ENCODE measurements at places on chromosomes 2 and 18.

DNA sequence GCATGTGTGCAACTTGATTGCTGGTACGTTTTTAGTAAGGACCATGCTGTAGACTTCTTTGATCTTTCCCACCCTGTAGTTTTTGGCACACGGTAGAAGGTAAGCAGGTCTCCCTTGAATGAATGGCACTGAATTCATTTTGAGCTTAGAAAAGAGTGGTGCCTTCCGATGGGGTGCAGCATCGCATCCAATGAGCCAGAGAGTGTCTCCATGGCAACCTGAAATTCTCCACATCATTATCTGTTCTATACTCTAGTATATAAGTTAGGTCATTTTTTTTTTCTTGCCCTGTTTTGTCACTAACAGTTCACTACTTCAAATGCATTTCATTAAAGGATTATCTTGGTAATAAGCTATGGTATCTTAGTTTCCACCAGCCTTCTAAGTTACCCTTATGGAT, 81.2 kb upstream of the REV1 start:
- no peak for DNase-seq

DNA sequence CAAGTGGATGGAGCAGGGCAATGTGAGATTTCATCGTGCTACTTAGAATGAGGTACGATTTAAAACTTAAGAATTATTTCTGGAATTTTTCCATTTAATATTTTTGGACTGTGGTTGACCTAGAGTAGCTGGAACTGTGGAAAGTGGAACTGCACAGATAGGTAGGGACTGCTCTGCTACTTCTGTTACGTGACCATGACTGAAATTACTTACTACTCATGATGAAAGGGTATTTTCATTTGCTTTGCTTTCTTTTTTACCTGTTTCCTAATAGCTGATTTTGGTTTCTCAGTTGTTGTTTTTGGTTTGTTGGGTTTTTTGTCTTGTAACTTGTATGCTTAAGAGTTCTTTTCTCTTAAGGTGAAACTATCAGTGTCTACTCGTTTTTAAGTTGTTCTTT, 11.4 kb downstream of the UBE2E3 start:
- DNase-seq, result no peak

DNA sequence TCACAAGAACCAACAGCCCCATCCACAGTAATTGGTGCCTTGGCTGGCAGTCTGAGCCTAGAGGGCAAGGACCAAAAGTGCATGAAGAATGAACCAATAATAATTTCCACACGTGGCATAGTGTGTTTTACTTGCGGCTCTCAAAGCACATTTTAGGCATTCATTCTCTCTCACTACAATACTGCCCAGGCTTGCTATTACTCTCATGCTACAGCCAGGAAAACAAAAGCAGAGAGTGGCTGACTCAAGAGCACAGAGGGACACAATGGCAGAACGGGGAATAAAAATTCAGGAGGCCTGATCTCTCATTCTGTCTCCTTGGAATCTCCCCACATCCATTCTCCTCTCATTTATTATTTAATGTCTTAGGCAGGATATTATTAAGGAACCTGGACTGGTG, 57.0 kb upstream of the NOL4 start:
- DNase-seq, result no peak

DNA sequence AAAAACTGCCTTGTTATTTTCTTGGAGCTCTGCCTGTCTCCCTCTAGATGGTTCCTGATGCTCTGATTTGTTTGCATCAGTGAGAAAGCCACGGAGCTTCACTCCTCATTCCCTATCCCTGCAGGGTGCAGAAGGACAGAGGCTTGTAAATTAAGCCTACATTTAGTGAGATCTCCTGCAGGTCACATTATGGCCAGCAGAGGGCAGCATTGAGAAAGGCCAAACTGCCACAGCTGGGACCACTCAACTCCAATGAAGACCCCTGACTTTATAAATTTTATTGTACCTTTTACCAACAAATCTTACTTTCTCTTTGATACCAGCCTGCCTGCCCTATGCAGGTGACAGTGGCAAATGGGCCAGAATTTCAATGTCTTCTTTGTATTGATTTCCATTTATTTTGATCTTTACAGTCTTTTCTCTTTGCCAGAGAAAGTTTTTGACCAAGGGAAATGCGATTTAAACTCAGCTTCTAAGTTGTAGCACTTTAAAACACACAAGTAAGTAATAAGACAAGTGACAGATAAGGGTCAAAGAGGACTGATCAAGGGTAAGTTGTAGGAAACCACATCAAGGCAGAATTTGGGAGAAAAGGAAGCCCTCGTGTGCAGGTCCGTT, 1029.1 kb upstream of the KLHL29 start:
- DNase-seq, result peak; percentile 54

GRCh38 chr2:221454459-221455105, 117.5 kb downstream of the EPHA4 start:
- DNase-seq, result no peak

DNA sequence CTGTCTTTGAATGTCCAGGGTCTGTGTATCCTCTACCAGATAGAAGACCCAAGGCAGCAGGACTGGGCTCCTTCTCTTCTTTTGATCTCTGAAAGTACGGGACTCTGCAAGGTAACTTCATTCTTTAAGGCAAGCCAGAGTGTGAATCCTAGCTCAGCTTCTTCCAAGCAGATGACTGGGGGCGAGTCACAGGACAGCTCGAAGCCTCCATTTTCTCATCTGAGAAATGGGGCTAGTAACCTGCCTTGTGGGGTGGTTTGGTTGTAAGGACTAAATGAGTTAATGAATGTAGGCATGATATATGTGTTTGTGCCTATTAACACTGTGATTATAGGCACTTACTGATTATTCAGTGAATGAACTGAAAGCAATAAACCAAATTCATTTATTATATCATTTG, 46.7 kb downstream of the DGKD start:
- no peak for DNase-seq

- no peak for DNase-seq
Observed at GRCh38 chr2:165634282-165634681, 159.8 kb downstream of the GALNT3 start.

DNA sequence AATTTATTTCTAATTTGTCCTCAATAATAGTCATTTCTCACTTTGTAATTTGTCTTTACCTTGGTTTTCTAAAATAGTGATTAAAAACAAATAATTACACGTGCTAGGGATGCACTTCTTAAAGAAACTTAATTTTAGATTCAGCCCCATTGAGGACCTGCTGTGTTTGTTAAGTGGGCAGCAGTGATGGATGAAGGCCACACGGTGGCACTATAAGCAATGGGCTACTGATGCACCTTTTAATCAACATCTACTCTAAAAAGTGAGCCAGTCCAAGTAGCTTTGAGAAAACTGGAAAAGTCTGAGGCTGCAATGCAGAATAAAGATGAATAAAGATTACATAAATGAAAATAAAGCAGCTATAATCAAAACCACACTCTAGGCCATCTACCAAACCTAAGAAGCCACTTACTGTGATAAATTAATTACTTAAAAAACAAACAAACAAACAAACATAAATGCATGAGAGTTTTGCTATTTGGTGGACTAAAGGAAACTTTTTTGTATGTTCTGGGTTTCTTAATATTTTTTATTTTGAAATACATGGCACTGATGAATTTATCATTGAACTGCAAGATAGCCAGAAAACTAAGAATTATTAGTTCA, 89.3 kb downstream of the PDE11A start:
- DNase-seq, result no peak

DNA sequence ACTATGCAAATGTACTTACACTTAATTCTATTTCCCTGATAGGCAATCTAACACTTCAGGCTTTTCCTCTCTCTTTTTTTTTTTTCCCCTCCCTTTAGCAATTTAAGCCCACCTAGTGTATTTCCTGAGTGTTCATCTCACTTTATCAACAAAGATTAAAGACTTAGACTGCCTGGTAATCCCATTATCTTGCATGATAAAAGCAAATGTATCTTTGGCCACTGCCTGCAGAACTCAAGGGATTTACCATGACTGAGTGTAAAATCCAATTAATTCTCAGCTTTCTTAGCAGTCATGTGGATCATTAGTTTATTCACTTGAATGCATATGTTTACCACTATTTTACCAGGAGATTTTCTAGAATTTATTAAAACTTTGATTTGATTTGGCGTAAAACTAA, 1102.2 kb upstream of the GYPC start:
- no peak for DNase-seq

GRCh38 chr2:32741575-32741974, 113.7 kb downstream of the TTC27 start:
- no peak for DNase-seq

DNA sequence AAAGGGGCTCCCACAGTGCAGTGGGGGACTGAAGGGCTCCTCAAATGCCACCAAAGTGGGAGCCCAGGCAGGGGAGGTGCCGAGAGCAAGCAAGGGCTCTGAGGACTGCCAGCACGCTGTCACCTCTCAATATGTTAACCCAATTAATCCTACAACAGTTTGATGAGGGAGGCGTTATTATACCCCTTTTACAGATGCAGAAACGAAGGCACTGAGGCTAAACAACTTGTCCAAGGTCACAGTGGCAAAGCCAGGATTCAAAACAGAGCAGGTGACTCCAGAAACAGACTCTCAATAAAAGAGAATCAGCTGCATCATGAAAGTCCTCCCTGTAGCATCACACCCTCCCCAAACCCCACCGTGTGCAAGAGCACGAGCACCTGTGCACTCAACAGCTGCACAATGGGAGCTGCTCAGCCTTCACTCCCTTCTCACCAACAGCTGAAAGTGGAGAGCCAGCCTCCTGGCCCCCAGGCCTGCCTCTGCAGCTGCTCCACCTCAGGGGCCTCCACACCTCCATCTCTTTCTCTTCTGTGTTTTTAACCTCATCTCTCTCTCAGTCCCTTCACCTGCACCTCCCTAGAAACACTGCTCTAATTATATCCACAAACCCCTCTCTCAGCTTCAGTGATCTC, 8.1 kb downstream of the NPC1 start:
- DNase-seq, result no peak

DNA sequence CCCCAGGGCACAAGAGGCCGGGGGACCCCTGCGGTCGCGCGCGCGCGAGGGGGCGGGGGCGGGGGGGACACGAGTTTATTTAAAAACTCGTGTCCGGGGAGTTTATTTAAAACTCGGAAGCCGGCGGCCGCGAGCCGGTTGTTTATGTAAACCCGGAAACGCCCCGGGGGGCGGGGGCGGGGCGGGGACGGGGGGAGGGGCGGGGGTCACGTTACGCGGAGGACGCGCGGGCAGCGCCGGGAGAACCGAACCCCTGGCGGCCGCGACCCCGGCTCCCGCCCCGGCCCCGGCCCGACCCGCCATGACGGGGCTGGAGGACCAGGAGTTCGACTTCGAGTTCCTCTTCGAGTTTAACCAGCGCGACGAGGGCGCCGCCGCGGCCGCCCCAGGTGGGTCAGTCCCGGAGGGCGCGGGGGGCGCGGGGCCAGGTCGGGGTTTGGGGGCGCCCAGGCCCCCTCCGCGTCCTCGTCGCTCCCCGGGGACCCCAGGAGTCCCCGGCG, 4.4 kb downstream of the NFATC1 start:
- peak; percentile 75 for DNase-seq

GRCh38 chr2:67169417-67170140, 227.6 kb upstream of the ETAA1 start:
- no peak for DNase-seq

GRCh38 chr2:29519338-29519925, 402.0 kb downstream of the ALK start:
- no peak for DNase-seq

GRCh38 chr2:19731037-19731436, 170.7 kb downstream of the TTC32 start:
- no peak for DNase-seq

DNA sequence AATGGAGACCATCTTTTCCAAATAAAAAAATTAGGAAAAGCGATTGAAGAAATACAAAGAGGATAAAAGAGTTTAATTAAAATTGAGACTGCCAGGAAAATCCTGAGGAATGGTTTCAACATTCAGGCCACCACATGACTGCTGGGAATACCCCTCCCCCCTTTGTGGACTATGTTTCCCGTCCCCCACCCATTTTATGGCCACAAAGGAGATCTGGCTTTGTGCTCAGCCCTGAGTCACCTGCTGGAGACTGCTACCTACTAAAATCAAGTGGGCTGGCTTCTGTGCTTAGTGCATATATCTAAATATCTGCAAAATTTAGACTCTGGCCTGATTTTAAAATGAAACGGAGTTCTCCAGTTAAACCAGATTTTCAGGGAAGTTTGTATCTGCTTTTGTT, 10.1 kb downstream of the RND3 start:
- DNase-seq, result no peak

GRCh38 chr2:58045580-58046334, 849 bp upstream of the VRK2 start:
- DNase-seq, result peak; percentile 22

DNA sequence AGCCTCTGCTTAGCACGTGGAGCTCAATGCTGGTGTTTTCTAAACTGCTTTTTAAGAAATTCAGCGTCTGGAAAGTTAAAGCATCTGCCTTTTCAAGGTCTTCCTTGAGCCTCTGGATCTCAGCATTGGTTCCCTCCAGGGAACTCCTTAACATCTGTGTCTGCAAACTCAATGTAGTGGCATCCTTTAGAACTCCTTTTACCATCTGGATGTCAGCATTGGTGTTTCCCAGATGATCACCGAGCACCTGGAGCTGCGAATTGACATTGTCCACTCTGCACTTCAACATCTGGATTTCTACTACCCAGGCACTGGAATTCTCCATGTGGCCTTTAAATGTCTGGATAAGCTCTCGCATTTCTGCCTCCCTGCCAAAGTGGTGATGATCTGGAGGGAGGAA, 3.7 kb downstream of the CLEC4F start:
- DNase-seq, result no peak

GRCh38 chr18:58661423-58661822, 9.8 kb upstream of the MALT1 start:
- no peak for DNase-seq

GRCh38 chr2:66095820-66096345, 339.0 kb upstream of the MEIS1 start:
- DNase-seq, result no peak

- no peak for DNase-seq
Observed at GRCh38 chr2:172329774-172330671, 97.4 kb upstream of the ITGA6 start.

GRCh38 chr2:143499061-143499460, 369.8 kb downstream of the ARHGAP15 start:
- DNase-seq, result no peak

DNA sequence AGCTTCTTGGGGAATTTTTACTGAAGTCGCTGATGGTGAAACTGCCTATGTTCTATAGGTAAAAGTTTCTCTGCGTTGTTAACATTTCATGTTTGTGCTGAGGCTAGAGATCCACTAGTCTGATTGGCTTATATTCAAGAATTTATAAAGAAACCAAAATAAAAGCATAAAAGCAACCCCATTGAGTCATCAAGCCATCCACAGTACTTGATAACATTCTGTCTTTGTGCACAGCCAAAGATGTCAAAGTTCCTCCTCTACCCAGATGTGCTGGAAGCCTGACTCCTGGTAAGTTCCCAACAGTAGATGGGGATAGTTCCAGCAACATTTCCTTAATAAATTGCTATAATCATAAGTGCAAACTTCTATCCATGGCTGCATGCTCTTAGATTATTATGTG, 107.8 kb downstream of the TANC1 start:
- DNase-seq, result no peak

DNA sequence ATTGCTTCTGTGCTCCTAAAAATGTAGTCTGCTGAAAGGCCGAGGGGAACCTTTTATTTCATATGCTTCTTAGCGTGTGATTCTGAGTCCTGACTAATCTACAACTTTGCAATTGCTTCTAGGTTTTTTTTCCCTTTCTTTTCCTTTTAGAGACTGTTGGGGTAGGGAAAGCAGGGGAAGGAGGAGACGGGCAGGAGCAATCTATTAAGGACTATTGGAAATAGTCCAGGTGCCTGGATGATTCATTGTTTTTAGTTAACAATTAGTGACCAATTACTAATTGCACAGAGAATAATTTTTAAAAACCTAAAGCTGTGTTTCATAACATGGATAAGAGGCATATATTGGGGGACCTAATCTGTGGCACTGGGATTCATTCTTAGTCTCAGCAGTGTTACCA, 49.4 kb upstream of the STON1 start:
- DNase-seq, result no peak
